Progenitor cell of endocrine pancreas (in vitro differentiated cells): ENCODE measurements at places on chromosomes 11 and 22.

DNA sequence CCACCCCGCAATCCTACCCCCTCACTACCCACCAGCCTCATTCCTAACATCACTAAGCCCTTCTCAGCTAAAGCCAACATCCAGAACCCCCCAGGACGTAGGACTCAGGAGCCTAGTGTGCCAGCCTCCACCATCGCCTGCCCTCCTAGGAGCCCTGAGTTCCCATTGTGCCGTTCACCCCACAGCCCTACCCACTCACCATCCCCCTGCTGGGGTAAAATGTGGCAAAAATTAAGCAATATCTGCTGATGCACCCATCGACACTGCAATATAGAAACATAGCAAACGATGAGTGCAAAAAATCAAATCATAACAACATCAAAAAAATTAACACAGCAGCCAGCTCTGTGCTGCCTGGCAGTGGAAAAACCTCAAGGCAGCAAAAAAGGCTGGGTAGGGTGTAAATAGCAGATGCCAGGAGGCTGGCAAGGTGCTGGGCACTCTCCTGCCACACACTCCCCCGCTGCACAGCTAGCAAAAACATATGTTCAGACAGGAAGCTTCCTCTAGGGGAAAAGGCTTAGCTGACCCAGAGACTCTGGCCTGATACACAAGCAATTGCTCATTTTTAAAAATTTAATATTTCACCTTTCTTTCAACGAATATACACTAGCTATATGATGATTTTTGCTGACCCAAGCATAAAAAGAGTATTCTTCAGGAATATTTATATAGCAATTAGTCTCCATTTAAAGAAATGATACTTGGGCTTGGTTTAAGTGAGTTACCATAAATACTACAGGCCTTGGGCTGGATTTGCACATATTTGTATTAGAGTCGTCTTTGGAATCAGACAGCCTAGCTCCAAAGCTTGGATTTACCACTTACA, 33.8 kb downstream of the PRDM10 start:
- no peak for DNase-seq

- DNase-seq: no peak
Observed at GRCh38 chr22:19115628-19116027, 6.6 kb downstream of the DGCR2 start.

- no peak for DNase-seq
Observed at GRCh38 chr22:27616033-27616432, 185.5 kb downstream of the MN1 start.

- no peak for DNase-seq
Observed at GRCh38 chr11:3845246-3845645, 4.5 kb upstream of the RHOG start.

DNA sequence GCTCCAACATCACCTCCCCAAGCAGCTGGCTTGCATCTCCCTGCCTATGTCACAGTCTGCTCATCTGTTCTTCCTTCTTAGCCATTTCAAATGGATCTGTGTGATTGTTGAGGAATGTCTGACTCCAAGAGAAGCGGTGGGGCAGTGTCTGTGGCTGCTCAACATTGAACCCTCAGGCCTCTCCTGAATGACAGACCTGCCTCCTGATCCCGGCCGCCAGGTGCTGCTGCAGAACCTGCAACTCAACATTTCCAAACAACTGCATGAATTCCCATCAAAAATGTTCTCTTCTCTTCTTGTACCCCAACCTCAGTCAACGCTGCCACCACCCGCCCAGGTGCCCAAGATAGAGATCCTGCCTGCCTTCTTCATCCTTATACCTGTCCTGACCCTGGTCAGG, 132.5 kb downstream of the FBXO7 start:
- DNase-seq: no peak

- DNase-seq: no peak
Observed at GRCh38 chr11:76802151-76802550, 19.0 kb downstream of the TSKU start.

DNA sequence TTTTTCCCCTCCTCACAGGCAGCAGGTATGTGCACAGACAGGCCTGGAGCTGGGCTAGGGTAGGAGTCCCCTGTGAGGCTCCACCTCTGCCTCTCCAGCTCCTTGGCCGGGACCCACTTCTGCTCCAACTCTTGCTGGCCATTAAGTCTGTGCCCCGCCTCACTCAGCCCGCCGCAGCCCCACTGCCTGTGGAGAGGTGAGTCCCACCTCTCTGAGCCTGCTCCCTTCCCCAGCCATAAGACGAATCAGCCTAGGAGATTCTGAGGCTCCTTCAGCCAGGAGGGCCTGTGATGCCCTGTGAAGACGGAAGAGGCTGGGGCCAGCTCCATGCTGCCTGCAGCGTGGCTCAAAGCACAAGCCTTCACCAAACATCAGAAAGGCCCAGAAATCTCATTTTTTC, 23.0 kb downstream of the TSKU start:
- no peak for DNase-seq

- DNase-seq: no peak
Observed at GRCh38 chr11:104699981-104700380, 198.3 kb downstream of the CASP12 start.

DNA sequence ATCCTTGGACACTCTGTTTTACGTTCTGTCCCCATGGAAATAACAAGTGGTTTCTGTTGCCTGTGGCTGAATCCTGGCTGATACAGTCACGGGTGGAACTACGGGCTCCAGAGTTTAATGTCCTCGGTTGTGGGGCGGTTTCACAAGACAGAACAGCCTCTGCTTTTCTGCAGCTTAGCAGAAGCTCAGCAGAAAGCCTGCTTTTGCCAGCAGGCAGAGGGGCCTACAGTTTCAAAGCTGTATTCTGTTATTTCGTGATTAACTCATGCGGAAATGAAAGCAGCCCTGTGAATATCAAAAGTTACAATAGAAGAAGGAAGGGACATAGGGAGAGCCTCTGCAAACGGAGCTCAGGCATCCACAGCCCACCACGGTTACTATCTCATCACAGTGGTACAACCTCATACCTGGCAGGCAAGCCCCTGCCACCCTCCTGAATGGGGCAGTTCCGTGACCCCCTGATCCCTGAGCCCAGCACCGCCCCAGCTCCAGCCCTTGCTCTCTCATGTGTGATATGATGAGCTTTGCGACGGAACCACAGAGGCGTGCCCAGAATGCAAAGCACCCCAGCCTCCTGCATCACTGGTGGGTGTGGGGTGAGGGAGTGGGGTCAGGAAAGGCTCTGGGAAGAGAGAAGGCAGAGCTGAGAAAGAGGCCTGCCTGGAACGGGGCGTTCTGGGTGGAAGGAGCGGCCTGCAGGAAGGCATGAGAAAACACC, 360.6 kb downstream of the BRD1 start:
- no peak for DNase-seq

DNA sequence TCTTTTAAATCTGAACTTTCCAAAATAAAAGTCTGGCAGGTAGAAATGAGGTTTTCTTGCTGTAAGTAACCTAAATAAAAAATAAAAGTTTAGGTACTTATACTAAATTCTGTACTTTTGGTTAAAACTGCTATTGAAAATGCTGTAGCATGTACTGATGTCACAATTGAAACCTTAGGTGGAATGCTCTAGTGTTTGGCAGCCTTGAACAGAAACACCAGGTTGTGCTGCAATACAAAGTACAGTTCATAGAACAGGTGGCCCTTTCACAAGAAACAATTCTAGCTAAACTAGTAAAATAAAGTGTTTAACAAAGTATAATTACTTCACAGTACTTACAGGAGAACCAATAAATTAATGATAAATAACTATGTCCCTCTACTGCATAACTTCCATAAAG, 25.1 kb downstream of the NPAT start:
- no peak for DNase-seq

DNA sequence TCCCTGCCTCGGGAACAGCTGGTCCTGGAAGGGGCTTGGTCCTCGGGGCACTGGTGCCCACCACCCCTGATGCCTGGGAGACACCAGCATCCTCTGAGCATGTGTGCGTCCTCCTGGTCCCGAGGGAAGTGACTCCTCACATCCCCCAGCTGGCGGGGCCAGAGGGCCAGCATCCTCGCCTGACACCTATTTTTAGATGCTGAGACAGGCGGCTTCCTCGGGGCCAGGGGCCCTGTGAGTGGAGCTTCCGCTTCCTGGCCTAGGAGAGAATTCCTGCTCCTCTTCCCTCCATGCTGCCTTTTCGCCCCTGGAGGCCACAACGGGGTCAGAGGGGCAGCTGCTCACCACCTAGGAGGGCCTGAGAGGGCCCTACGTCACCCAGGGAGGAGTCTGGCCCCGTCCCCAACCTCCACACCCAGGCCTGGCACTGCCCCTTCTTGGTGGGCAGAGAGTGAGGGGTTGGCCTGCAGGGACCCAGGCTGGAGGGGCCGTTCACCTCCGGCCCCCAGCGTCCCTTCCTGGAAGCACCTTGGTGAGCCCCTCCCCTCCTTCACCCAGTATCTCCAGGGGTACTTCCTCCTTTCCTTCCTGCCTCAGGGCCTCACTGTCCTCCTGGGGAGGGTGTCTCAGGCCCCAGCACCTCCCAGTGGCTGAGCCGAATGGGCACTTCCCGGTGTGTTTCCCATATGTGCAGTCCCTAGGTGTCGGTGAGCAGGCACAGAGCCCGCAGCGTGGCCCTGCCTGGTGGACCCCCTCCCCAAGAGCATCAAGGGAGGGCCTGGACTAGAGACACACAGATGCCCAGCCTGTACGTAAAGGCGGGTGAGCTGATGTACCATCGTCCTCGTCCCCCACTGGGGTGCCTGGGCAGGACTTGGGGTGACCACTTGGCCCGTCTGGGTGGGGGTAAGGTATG, 6.1 kb downstream of the CD81 start:
- no peak for DNase-seq

- no peak for DNase-seq
Observed at GRCh38 chr11:114348200-114349191, 51.8 kb downstream of the C11orf71 start.

DNA sequence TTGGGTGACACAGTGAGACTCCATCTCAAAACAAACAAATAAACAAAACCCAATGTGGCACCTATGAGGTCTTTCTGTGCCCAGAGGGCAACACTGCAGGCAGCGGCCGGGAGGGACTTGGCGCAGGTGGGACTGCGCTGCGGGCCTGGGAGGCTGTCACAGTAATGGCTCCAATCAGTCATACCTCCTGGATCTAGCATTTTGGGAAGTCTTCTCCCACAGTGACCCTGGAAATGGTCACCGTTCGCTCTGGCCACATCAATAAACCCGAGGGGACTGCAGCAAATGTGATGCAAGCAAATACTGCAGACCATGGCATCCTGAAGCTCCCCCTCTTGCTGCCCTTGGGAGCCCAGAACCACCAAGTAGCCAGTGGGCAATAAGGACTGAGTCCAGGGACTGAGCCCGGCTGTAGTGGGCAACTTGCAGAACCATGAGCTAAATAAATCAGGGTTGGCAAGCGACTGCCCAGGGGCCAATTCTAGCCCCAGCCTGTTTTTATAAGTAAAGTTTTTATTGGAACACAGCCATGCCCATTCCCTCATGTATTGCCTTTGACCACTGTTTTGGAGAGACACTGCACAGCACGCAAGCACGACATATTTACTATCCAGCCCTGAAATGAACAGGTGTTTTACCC, 15.4 kb downstream of the SHANK2 start:
- no peak for DNase-seq

- no peak for DNase-seq
Observed at GRCh38 chr11:46134061-46134460, 12.8 kb upstream of the PHF21A start.

DNA sequence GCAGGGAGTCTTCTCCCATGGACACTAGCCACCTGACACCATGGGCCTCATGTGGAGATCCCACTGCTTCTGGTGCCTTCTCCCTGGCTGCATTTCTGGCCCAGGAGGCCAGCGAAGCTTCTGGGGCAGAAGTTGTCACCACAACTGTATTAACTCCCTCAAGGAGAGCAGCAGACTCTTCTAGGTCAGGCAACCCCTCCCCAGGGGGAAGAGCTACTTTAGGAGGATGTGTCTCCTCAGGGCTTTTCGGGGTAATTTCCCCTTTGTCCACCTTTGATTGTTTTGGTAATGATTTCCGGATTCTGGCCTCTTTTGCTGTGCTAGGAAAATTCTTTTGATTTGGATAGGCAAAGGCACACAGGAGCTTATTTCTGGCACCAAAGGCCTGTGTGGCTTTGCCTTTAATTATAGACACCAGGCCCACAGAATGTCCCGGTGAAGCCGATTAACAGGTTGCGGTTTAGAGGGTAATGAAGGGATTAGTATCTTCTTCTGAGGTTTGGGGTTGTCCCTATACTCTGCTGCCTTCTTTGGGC, 8.9 kb upstream of the UCP2 start:
- no peak for DNase-seq

DNA sequence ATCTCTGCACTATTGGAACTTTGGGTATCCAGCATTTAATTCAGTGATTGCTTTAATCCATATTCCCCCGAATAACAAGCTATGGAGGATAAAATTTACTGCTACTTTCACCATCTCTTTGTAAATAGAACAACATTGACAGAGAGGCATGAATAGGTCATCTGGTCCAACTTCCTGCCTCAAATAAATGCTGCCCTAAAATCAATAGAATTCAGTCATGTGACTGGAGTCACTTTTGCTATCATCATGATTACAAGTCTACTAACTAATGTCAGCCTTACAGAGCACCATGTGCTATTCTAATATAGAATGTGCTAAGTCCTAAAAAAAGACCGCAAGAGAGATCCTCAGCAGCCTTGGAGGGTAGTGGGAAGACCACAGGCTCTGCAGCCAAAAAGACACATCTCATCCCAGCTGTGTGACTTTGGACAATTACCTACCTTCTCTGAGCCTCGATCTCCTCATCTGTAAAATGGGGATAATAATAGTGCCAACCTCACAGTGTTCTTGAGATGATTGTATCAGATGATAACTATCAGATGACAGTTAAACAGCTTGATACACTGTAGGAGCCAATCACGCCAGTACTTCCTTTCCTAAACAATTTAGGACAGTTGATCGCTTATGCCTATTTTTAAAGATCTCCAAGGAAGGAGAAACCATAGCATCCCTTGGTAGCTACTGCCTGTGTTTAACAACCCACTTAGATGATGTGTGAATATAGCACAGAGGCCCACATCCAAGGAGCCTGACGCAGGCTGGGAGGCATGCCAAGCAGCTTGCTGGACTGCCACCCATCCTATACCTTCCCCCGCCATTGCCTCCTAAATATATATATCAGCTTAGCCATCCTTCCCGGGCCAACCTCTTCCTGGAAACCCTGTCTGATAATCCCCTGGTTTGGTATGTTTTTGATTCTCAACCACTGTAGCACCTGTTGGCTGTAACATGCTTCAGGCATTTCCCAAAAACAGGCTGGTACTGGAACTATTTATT, 77.3 kb upstream of the PHF21A start:
- DNase-seq: no peak

DNA sequence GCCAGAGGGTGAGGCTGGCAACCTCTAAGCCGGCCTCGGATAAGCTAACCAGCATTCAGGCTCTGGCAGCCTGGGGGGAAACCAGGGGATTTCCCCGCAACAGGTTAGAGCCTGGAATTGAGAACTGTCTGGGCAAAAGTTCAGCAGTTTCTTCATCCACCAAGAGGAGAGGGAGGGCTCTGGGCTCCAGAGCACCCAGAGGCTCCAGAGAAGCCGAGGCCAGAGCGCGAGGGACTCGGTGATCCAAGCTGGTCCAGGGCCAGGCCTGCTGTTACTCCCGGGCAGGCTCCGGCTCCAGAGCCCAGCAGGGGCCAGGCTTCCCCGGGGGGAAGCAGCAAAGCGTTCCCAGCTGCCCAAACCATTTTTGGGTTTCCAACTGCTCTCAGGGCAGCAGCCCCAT, 13.3 kb upstream of the SH3BP1 start:
- no peak for DNase-seq

GRCh38 chr11:73325036-73325981, 17.2 kb downstream of the ARHGEF17 start:
- DNase-seq: no peak
